ENCODE measurements at places on chromosomes 13 and 19. TPM values are rescaled to one million over a fixed set of nuclear protein-coding genes. Genes with fewer than 3 reads are reported as not detected.

DNA sequence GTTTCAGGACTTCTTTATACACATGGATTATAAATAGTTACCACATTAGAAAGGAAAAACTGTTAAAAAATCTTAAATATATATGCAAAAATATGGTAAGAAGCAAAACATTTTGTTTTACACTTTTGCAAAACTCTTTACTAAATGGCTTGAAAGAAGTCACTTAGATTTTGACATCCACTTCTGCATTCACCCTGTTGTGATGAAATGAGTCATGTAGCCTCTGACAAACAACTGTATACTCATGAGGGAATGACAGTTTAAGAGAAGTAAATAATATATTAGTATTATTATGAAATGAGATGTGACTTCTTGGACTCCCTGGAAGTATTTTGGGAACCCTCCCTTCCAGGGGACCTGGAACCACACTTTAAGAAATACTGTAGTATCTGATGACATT lies 275.6 kb downstream of the DACH1 start:
- DNase-seq = no peak

DNA sequence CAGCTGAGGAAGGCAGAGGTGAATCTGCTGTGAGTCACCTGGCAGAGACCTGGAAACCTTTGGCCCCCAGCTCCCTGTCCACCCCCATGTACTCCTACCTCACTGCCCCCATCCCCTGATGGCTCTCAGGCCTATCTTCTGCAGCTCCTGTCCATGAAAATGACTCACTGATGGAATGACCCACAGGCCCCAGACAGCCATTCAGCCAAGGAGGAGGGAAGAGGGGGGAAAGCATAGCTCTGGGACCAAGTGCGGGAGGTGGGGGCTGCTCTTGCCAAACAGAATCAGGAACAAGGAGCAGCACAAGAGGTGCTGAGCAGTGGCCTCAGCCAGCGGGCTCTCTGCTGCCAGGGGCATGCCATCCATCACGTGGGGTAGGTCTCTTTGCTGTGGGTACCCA lies 111.4 kb upstream of the C1QTNF9B start:
- no peak for DNase-seq

Gene TLE2
- 22.1 TPM for polyA plus RNA-seq

Gene STOML3
- polyA plus RNA-seq = 0.13 TPM

Gene TMEM238
- not detected for polyA plus RNA-seq

Measured in muscle of back (tissue), 13 donors.